ENCODE measurements at places on chromosomes 2 and 18.
A peak's percentile ranks its signal among the peaks of the same experiment; 100 is the strongest.

GRCh38 chr2:213751446-213751845 lies 467.2 kb downstream of the SPAG16 start:
- DNase-seq: no peak

DNA sequence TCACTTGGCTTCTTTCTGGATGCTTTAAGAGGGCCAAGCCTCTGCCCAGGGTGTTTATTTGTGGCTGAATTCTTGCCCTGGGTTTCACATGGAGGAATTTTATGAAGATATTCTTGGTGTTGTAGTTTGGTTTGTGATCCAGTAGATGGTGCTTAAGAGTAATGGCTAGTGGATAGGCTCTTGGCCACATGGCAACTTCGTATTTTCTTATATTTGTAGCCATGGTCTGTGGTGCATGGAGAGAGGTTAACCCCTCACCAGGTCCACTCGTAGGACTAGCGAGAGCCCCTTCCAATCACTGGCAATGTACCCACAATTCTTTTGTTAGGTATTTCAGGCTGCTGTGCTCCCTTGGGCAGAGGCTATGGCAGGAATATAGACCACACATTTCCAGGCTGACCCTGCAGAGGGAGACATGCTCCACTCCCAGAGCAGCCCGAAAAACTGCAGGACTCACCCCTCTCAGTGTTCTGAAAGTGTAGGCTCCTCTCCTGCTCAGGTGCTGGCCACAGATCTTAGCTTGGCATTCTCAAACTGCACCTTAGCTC lies 582.1 kb upstream of the SETBP1 start:
- DNase-seq: no peak

- DNase-seq: no peak
Measured at GRCh38 chr2:167555098-167555720, 666.9 kb downstream of the XIRP2 start.

GRCh38 chr2:200787351-200788120 lies 24.2 kb upstream of the BZW1 start:
- DNase-seq: no peak

GRCh38 chr2:203802342-203803052 lies 65.1 kb upstream of the CTLA4 start:
- DNase-seq: peak; percentile 16

DNA sequence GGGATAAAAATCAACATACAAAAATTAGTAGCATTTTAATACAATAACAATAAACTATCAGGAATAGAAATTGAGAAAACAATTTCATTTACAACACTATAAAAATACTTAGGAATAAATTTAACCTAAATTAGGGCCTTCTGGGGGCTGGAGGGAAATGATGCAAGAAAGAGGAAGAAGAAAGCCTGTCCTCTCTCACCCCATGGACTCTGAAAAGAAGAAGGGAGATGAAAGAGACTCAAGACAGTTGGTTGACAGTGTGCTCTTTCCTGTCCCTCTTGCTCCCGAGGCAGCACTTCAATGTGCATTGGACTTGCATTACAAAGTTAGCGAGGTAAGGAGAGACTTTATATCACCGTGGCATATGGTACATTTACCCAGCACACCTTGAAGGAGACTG lies 88.5 kb downstream of the VAPA start:
- no peak for DNase-seq

DNA sequence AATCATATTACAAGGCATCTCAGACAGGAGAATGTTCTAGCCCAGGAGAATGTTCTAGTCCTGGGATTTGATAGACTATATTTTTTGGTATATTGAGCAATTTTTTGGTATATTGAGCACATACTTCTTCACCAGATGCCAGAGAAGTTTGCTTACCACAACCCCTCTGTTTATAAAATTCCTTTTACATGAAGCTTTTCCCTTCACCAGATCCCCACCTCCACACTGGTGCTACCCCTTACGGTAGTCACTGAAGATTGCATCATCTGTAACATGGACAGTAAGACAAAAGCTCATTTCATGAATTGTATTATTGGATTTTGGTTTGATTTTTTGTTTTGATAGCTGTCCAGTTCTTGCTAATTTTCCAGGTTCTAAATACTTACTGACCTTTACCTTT lies 7.2 kb upstream of the HNMT start:
- no peak for DNase-seq

DNA sequence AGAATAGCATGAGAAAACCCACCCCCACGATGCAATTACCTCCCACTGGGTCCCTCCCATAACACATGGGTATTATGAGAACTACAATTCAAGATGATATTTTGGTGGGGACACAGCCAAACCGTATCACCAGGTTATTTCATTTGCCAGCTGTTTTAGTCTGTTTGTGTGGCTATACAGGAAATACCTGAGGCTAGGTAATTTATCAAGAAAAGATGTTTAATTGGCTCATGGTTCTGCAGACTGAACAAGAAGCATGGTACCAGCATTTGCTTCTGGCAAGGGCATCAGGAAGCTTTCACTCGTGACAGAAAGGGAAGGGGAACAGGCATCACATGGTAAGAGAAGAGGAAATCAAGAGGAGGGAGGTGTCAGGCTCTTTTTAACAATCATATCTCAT lies 329.2 kb downstream of the GULP1 start:
- DNase-seq: no peak

DNA sequence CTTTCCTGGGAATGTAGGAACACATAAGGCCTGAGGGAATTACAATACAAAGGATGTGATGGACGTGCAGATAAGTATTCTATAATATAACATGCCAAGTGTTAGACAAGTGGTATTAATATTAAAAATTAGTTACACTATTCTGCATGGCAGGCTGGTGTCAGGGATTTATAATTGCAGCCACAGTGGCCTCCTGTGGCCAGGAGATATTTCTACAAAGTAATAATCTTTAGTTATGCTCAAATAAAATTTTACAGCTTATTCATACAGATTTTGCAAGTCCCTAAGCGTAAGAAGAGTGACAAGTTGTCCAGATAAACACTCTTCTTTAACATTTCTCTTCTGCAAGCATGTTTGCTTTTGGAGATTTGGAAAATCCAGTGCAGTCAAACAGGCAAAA lies 90.4 kb upstream of the CBLN2 start:
- DNase-seq: no peak

- DNase-seq: no peak
Measured at GRCh38 chr2:127597984-127598380, 48.0 kb upstream of the GPR17 start.

- DNase-seq: no peak
Measured at GRCh38 chr2:134836986-134837385, 1.4 kb upstream of the ACMSD start.

DNA sequence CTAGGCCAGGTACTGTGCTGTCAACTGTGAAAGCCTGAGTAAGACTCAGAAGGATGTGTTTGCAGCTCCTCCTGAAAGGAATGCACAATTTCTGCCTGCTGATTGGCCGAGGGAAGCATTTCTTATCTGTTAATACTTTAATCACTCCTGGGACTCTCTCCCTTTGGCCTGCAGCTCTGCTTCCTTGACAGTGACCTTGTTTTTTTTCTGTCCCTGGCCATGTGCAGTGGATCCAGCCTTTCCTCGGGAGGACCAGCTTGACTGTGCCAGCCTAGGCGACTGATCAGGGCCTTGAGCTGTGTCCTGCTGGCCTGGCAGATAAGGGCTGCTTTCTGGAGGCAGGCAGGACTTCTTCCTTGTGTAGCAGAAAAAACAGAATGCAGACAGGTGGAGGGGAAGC lies 10.0 kb downstream of the RNF144A start:
- DNase-seq: no peak

GRCh38 chr2:37802211-37802752 lies 122.8 kb upstream of the RMDN2 start:
- no peak for DNase-seq

DNA sequence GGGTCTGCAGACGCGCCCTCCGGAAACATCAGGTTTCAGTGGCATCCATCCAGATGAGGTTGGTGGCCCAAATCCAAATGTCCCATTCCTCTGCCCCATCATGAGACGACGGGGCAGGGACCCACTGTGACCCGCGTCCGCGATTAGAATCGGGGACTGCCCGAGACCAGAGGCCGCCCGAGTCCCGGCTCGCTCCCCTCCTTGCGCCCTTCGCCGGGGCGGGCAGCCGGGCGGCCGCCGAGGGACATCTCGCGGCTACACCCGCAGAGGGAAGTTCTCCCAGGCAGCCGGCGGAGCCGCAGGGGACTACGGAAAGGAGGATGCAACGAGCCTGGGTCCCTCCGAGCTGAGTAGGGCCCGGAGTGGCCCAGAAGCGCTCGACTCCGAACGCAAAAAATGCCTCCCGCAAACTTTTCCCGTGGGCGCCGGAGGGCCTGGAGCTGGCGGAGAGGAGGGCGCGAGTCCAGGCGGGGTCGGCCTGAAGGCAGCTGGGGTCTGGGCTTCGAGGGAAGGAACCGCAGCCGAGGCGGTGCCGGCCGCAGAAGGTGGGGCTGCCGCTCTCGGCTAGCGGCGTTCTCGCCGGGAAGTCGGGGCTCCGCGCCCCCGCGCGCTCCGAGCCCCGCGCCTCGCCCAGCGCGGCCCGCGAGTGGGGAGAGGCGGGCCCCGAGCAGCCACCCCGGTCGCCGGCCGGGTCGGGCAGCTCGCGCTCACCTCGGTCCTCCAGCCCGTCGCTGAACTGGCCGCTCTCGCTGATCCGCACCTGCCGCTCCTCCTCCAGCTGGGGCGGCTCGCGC lies 580 bp downstream of the TMEM163 start:
- DNase-seq: no peak

DNA sequence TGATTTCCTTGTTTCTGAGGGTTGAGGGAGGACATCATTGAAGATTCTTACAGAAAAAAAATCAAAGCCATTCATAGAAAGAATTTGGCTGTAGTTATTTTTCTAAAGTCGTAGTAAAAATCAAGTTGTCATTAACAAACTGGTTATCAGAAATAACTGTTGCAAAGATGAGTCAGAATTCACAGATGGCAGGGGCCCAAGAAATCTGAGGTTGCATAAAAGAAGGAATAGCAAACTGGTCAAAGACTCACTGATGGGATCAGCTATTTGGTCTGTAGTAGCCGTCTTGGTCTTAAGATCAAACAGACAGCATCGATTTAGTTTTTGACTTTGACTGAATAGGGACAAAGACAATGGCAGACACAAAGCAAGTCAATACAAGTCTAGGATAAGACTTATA lies 334.3 kb downstream of the FIGN start:
- DNase-seq: no peak

GRCh38 chr2:39665811-39666490 lies at the start of gene TMEM178A:
TSS of gene TMEM178A (plus strand) at chr2:39665917. CDS start at chr2:39665975, 58 bp downstream.
- DNase-seq: no peak

DNA sequence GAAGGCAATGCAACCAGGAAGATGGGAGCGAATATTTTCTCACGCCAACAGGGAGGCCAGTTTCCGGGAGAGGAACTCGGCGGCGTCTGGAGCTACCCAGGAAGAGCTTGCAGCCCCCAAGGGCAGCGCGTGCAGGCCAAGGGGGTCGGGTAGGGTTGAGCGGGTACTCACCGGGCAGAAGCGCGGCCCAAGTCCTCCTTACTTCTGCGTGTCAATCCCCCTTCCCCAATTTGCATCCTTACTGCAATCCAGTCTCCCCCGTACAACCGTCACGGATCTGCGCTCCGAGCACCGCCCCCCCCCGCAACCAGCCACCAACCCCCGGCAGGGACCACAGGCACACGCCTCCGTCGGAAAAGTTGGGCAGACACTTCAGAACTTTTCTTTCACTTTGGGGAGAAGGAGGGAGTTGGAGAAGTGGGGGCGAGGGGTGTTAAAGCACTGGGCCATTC lies 1.3 kb downstream of the ATP8B1 start:
- DNase-seq: no peak

DNA sequence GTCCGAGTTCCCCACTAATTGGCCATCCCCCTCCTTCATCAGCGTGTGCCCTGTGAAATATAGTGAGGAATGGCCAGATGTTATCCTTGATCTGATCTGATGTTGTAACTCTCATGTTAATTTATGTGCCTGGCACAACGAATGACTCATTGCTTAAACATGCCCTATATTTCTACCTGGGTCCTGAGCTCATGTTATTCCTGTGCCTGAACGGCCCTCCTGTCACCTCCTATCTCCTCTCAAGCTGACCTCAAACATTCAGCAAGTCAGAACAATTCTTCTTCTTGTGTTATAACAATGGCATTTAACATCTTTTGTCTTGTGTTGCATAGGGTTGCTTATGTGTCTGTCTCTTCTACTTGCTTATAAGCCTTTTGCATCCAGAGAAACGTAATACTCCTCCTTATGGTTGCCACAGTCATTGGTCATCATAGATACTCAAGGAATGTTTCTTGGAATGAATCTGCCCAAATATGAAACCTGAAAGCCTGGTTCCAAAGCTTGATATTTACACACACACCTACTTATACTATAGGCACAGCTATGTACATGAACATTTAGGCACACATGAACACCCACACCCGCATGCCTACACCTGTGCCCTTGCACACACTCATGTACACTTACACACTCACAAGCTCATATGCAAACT lies 80.2 kb upstream of the PHLPP1 start:
- DNase-seq: no peak

DNA sequence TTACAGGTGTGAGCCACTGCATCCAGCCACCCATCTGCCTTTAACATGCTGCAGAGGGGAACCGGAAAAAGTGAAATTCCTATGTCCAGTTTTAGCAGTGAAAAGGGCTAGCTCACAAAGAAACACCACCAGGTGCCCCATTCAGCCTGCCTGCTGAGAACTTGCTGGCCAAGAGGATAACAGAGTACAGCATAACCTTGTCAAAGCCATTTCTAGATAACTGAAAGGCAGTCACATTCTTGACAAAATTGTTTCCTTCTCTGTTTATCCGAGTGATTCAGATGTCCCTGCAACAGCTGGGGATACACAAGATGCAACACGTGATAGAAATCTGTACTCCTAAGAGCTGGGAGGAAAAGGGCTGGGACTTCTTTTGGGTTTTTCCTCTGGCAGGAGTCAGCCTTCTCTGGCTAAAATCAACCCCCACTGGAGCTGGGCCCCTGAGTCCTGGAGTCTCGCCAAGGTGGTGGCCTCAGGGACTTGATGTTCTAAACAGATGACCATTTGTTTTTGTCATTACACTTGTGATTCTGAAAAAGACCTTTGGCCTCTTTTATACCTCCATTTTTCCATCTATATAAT lies 505.4 kb downstream of the BCL11A start:
- no peak for DNase-seq

- no peak for DNase-seq
Measured at GRCh38 chr2:207403950-207404349, 125.8 kb upstream of the CREB1 start.

GRCh38 chr2:82013641-82014040 lies 1709.1 kb upstream of the LRRTM1 start:
- no peak for DNase-seq

DNA sequence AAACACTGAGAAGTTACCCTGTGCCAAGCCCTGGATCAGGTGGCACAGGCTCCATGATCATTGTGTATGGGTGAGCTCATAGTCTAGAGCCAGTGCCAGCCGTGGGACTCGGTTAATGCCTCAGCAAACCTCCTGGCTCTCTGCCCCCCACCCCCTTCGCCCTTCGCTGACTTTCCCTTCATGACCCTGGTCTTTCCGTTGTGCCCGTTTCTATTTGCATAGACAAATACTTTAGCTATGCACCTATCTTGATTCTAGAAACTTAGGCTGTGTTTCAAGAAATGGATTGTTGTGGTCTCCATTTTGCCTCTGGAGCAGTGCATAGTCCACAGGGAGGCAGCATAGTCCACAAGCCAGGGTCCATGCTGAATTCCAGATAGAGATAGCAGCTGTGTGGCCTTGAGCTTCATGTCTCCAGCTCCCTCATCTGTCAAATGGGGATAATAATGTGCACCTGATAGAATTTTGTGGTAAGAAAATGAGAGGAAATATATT lies 44.8 kb upstream of the KDM3A start:
- DNase-seq: no peak
